ENCODE measurements at places on chromosomes 2 and 18.

GRCh38 chr2:98730053-98730706 lies 752 bp downstream of the MGAT4A start:
- DNase-seq: peak; percentile 67

DNA sequence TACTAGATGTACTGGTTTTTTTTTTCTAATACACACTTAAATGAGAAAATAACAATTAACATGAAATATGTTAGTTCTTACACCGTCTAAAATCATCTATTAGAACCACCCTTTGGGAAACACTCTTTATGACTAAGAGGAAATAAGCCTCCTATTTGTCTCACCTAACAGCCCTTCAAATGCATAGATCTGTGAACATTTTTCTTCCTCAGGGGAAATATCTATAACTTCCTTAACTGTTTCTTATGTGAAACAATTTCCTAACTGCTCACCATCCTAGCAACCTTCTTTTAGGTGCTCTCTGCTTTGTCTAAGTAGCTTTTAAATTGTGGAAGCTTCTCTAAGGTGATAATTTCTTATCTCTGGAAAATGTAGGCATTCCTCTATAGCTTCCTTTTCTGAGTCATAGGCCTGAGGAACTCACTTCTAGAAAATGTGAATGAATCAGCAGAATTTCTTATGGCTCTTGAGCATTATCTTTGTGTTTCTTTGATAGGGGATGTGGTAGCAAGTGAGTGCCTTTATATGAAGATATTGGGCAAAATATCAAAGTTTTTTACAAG lies 56.1 kb downstream of the CNTNAP5 start:
- no peak for DNase-seq

- no peak for DNase-seq
These were observed 18.3 kb downstream of the MAIP1 start for GRCh38 chr2:199973703-199974102.

- no peak for DNase-seq
These were observed 37.7 kb downstream of the ANKRD12 start for GRCh38 chr18:9174302-9174701.

DNA sequence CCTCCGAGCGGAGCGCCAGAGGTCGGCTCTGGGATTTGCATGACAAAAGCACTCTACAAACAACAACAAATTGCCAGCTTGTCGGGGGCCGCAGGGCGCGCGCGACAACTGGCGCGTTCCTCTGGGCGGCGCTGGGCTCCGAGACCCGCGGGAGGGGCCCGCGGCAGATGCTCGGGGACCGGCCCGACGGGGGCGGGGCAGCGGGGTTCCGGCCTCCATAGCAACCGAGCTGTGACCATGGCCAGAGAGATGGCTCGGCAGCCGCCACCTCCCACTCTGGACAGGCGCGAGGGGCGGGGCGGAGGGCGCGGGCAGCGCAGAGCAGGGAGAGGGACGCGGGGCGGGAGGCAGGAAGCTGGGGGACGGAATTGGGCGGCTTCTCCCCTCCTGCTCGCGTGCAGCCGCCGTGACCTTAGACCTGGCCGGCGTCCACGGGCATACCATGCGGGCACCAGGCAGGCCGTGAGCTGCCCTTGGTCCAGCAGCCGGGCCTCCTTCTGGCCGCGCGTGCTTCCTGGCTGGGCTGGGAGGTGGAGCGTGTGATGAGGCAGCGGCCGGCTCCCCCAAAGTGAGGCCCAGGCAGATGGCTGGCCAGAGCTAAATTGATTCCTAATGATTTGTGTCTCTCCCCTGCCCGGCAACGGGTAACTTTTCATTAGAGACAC lies 171.5 kb downstream of the CELF4 start:
- peak; percentile 46 for DNase-seq

DNA sequence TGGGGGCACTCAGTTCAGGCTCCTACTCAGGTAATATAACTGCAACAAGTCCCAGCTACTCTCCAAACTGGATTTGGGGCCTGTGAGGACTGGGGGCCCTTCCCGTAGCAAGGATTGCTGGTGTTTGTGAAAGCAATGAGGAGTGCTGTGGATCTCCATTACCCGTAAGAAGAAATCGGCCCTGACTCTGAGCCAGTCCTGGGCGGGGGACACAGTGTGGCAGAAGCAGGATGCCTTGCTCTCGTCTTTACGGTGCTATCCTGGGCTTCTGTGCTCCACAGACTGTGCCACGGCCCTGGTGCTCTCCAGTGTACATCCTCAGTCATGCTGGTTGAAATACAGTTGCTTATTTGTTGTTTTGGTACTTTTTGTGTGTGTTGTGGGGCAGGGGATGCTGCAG lies 172.9 kb downstream of the NDUFA10 start:
- no peak for DNase-seq

DNA sequence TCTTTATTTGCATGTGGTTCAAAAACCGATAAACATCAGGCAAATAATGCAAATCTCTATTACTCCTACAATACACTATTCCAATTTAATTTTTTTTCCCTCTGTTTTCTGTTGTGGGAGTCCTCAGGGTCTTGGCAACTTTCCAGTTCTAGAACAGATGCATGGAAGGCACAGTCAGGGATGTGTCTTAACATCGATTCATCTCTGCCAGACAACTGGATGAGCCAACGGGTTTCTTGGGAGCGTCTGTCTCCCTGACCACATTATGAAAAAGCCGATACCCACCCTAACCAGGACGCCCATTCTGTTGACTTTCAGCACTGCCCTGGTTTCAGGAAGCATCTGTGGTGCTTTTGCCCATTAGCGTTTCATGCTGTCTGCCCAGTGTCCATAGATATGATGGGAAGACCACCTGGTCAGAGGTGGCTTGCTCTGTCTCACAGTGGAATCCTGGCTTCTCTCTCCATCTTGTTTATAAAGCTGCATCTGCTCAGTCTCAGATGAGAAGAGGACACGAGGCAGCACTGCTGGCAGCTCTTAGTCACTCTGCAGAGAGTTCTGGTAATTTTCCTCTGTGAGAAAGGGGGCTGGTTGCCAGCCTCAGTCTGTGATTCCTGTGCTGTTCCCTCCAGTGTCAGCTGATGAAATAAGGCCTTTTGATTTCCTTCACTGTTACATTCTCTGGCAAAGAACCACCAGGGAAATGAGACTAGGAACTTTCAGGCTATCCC lies 57.9 kb upstream of the KCNE4 start:
- no peak for DNase-seq

DNA sequence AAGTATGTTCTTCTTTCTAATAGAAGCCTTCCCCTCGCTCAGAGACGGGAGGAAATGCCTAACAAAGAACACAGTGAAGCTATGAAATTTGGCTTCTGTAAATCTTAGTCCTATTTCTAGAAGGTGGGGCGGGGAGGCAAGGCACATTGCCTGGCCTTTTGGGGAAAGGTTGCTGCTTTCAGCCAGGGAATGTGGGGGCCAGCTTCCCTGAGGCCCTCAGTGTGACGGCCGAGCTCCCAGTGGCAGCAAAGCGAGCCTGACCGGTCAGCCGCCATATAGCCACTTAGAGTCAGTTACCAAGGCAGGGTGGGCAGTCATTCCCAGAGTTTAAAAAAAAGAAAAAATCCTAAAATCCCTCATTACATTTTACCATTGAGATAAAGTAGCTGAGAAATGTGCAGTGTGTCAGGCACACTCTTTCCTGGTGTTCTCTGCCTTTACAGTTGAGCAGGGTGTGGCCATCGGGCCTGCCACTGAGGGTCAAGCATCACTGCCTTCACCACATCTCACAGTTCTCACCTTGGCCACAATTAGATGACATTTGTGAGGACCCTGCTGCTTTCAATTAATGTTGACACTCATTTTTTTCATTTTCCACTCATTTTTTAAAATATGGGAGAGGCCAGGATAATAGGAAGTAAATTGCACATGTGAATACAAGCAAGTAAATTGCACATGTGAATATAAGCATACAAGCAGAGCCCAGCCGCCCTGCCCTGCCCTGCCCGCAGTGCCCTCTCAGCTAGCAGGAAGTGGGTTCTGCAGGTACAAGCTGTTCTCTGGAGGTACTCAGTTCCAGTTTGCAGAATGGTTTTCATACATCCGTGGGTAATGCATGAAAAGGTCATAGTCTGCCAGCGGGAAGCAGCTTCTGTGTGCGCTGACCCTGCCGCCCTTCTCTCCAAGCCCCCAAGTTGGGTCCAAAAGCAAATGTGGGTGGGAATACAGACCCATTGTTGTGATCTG lies 76.9 kb downstream of the WDSUB1 start:
- no peak for DNase-seq

DNA sequence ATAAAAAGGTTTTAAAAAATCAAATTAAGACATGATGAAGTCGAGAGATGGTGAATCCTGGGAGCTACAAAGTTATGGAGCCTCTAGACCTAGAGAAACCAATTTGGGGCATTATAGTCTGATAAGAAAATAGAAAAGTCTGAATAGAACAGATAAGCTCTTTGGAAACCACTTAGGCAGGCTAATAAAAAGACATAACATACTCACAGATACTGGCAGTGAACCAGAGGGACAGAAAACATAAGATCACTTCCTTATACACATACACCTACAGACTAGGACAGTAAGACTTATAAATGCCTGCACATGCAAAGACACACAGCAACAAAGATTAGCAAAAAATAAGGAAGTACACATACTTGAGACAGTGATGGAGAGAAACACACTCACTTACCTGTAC lies 20.0 kb downstream of the SMC6 start:
- DNase-seq: no peak

Data from Caco-2 (cell line).